ENCODE measurements at places on chromosomes 4 and X.

- DNase-seq, result no peak
Measured at GRCh38 chr4:106708464-106708816, 327.7 kb downstream of the DKK2 start.

DNA sequence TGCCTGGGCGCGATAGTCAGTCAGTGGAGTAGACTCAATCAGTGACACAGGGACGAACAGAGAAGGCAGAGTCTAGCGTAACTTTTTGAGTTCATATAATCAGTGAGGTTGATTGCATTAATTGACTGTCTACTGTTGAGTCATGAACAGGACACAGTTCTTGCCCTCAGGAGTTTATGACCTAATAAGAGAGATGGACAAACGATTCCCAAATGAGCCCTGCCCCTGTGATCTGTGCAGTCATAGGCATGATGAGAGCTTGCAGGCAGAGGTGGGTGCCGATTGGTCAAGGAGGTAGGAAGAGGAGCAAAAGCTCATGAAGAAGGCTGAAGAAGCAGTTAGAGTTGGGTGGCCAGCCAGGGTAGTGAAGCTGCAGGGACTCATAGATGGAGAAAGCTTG, 57.1 kb downstream of the ADD1 start:
- DNase-seq, result no peak

DNA sequence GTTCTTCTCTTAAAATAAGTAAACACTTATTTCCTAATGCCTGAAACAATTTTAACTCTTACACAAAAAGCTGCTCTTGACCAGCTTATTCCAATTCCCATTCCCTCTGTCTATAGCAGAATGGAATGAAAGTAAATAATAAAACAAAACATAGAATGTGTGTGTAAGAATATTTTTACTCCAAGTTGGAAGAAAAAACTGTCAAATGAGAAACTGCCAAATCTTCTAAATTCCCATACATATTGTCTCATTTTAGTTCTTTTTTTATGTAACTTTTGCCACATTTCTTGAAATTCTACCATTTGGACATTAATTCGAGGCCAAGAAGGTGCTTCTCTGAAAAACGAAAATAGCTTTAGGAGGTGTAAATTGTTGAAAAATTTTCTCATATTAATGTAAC, 477.1 kb downstream of the FAT4 start:
- no peak for DNase-seq

GRCh38 chr4:3419836-3420605, 21.7 kb upstream of the HGFAC start:
- DNase-seq, result no peak

GRCh38 chrX:39585808-39586207, 511.9 kb downstream of the BCOR start:
- no peak for DNase-seq

DNA sequence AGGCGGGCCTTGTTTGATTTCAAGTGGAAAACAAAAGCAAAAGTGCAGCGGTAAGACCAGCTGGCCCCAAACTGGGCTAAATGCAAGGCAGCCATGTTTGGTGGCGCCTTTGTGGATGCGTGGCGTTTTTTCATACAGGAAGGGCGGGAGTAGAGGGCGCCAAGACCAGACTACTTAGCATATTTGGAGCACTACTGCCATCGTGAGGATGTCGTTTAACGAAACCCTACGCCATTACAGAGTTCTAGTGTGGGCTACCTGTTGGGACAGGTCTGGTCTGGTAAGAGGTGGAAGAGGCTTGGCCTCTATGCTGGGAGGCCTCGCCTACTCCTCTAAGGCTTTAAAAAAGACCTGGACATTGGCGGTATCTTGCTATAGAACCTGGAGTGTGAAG, 230.7 kb upstream of the STK26 start:
- DNase-seq, result no peak

DNA sequence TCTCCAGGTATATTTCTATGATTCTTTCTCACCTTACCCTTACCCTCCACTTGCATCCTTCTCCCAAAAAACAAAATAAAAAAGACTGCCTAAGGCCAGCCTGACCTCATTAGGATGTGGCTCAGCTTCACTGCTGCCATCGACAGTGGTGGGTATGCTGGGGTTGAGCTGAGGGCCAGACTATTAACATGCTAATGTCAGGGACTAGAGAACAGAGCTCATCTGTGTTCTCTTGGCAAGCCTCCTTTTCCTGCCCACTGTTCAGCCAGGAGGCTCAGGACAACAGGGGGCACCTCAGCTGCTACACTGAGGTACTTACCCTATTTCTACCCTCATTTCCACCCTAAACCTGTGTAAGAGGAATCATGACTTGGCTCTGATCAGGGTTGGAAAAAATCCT, 59.3 kb downstream of the MSN start:
- DNase-seq, result no peak

- no peak for DNase-seq
Measured at GRCh38 chr4:132479543-132479942, 669.6 kb upstream of the PCDH10 start.

DNA sequence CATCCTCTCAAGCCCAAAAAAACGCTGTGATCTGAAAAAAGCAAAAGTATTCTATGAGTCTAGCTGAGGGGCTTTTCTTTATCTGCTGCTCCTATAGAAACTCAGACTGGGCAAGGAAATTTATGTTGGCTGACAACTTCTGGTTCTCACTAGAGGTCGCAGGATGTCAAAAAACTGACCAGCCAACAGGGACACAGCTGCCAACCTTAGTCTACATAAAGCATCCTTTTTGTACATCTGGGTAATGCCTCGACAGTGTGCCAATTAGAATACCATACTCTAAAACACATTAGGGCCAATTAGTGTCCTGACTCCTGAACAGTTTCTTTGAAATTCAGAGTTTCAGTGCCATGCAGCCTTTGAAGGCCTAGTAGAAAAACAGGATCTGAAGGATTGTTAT, 8.8 kb upstream of the TLL1 start:
- no peak for DNase-seq

DNA sequence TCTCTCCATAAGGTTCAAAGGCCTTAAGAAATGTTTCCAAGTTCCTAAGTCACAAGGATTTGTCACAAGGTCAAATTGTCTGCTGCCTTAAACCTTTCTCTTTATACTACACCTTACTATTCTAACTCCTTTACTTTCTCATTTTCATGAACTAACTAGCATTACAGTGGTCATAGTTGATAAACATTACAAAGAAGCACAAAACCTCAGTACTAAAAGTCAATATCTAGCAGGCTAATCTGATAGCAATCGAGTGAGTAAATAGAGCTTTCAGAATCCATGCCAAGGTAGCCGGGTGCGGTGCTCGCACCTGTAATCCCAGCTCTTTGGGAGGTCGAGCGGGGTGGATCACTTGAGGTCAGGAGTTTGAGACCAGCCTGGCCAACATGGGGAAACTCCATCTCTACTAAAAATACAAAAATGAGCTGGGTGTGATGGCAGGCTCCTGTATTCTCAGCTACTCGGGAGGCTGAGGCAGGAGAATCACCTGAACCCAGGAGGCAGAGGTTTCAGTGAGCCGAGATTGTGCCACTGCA, 510.0 kb downstream of the GBA3 start:
- DNase-seq, result no peak

DNA sequence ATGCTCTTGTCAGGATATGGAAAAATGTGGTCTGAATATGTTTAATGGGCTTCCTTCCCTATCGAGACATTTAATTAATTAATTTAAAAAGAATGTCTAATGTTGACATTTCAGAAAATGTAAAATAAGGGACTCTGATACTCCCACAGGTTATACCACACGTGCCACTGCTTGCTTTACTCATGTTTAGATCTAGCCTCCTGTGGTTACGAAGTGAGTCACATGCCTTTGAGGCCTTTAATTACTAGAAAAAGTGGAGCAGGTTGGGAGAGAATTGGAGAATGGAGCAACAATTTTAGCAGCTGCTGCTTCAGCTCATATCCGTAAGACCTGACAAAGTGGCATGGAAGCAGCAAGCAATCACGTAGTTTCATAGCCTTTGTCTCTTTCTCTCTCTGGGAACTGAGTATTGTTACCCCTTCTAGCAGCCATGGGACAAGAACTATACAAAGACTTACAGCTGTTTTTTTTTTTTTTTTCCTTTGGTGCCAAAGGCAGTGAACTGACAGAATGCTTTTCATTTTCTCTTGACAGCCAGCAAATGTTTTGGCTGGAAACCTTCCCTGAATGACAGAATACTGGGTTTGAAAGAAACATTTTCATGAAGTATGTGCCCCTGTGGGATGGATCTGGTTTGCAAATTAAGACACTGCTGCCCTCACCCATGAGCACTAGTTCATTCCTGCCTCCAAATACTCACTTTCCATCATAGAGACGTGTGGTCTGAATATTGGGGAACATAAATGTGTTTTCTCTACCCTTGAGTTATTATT, 355.1 kb upstream of the PABPC5 start:
- no peak for DNase-seq

DNA sequence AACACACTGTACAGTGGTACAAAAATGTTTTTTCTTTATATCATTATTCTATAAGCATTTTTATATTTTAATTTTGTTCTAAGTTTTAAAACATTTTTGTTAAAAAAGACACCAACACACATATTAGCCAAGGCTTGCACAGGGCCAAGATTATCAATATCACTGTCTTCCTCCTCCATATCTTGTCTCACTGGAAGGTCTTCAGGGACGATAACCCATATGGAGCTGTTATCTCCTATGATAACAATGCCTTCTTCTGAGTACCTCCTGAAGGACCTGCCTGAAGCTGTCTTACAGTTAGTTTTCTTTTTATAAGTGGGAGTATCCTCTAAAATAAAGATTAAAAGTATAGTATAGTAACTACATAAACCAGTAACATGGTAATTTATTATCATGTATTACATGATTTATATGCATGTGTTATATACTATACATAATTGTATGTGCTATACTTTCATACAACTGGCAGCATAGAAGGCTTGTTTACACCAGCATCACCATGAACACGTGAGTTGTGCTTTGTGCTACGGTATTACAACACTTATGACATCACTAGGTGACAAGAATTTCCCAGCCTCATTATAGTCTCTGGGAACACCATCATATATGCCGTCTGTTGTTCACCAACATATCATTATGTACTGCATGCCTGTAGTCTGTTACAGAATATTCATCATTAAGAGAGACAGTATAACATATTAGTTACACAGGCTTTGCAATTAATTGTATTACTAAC, 90.7 kb downstream of the WDFY3 start:
- DNase-seq, result no peak

DNA sequence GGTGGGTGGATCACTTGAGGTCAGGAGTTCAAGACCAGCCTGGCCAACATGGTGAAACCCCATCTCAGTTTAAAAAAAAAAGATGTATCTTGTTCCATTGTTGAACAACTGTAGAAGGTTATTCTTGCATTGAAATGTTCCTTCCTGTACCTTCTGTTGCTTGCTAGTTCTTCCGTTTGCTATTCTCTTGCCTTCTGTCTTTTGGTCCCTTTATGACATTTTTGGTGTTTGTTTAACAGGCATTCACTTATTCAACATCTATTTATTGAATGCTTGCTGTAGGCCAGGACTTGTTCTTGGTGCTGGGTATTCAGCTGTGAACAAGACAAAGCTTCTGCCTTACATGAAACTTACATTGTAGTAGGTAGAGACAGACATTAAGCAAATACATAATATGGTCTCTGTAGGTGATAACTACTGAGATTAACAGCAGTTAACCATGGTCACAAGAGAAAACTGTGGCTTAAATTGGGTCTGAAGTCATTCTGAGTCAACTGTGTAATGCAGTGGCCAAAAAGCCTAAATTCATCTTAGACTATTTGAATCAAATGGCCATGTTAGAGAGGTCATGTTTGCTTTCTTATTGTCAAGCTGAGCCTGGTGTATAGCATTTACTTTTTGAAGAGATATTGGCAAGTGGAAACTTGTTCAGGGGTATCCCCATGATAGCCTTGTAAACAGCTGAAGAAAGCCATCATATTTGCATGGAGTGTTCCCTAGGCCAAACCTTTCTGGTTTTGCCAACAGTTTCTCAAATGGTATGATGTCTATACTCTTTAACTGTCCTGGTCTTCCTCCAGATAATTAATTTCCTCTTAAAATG, 35.6 kb downstream of the GAB1 start:
- DNase-seq, result no peak

DNA sequence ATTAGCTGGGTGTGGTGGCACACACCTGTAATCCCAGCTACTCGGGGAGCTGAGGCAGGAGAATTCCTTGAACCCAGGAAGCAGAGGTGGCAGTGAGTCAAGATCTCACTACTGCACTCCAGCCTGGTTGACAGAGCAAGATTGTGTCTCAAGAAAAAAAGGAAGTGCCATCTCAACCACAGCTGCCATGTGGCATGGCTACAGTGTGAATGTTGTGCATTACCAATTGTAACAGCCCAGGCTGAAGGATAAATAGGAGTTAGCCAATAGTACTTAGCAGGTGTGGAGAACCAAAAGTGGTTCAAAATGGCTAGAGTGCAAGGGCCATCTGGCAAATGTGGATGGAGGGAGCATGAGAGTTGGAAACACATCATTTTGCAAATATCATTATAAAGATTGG, 28.9 kb downstream of the SLC25A5 start:
- DNase-seq, result no peak

DNA sequence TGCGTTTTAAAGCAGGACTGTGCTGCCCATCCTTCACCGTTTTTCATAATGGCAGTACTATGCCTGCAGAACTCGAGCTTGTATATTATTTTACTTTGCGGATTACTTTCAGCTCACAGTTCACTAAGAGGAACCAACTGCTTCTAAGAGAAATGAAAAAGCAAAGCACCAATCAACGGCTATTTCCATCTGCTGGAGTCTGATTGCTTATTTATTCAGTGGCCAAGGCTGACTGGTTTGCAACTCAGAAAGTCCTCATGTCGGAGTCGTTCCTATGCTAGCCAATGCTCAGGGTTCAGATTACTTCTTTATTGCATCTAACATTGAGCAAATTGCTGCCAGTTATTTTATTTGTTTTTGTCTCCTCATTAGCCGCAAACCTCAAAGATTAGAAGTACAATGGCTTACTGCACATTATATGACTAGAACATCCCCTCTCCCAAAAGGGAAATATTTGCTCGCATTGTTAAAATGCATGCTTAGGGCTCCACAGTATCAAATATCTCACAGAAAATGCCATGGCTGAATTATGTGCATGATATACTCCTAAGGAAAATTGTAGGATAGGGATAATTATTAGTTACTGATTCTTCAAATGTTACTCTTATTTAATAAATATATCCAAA, 1628.2 kb upstream of the ADGRL3 start:
- DNase-seq, result no peak

GRCh38 chr4:28221536-28221935, 1360.9 kb downstream of the STIM2 start:
- DNase-seq, result no peak

DNA sequence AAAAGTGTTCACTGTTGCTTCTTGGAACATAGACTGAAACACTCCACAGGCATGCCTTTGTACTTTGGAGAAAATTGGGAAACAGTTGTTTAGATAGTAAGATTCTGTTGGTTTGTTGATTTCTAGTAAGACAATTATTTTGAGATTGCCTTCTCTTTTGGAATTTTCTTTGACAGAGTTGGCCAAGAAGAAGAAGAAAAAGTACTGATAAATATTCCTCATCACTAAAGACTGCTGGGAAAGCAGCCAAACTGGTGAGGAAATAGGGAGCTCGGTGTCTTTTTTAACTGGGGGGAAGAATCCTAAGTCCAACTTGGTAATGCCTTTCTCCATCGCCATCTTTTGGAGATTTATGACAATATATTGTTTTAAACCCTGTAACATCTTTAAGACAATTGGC, 370.7 kb downstream of the GPAT3 start:
- DNase-seq, result no peak

- DNase-seq, result no peak
Measured at GRCh38 chr4:48635310-48635709, 144.8 kb downstream of the FRYL start.

GRCh38 chrX:132364313-132364712, 124.5 kb downstream of the MBNL3 start:
- no peak for DNase-seq

GRCh38 chr4:38050560-38051350, 90.6 kb downstream of the PTTG2 start:
- no peak for DNase-seq

GRCh38 chrX:68743754-68744153, 85.1 kb upstream of the EFNB1 start:
- no peak for DNase-seq
